LHCN-M2 (cell line): ENCODE measurements at places on chromosomes 16 and 17. TPM values are rescaled to one million over a fixed set of nuclear protein-coding genes. Genes with fewer than 3 reads are reported as not detected.

- DNase-seq = peak; percentile 55
Observed at GRCh38 chr17:17305281-17305801, 2.2 kb downstream of the NT5M start.

DNA sequence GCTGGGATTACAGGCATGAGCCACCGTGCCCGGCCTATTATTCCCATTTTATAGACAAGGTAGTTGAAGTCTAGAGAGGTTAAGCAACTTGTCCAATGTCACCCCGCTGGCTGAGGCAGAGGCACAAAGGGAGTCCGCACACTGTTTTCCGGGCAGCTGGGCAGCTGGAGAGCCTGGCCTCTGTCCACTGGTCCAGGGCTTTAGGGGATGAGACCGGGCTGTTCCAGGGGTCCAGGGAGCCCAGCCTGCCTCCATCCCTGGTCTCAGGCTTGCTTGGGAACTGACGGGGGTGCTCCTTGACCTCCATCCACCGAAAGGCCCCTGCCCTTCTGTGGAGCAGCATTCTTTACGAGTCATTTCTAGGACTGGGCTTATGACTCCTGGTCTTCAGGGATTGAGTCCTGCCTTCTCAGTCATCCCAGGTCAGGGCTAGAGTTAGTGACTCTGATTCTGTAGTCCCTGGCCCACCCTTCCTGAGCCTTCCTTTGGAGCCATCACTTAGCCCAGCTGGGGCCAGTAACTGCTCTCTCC is 37.5 kb downstream of the SOCS3 start:
- DNase-seq = peak; percentile 39

DNA sequence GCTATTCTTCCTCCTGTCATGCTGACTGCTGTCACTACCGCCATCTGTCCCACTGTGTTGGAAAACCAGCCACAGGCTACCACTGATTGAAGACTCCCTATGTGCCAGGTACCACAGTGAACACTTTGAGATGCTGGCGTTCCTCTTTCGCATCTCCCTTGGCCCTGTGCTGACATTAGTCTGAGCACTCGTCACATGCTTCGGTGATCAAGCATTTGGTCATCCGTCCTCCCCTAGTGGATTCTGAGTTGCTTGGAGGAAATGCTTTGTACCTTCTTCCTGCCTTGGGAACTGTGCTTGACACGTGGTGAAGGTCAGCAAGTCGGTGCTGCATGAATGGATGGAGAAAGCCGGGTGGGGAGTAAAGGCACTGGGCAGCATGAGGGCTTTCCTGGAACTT is 260.1 kb downstream of the SNX29 start:
- no peak for DNase-seq

Gene SOCS7
- total RNA-seq = 9.4 and 10.1 TPM in 2 replicates
